Fibroblast of lung (primary cell): ENCODE measurements at places on chromosomes 12 and 14. TPM values are rescaled to one million over a fixed set of nuclear protein-coding genes. Genes with fewer than 3 reads are reported as not detected.

DNA sequence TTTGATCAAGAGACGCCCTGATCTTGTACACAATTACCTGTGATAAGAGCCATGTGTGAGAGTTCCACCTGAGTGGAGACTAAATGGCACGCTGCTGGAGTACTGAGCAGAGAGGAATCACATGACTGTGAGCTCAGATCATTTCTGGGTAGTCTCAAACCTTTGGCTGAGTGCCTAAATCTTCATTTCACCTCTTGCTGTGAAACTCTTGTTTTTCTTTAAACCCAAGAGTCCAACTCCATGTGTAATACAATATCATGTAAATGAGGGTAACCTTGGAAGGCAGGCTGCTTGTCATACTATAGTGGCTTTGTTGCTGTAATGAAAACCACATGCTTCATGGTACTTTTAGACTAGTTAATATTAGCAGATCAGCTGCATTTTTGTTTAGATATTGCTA lies 156.9 kb downstream of the CAND1 start:
- DNase-seq: peak; percentile 84

GRCh38 chr14:21557084-21557901 lies 22.6 kb downstream of the OR10G3 start:
- DNase-seq: peak; percentile 74

DNA sequence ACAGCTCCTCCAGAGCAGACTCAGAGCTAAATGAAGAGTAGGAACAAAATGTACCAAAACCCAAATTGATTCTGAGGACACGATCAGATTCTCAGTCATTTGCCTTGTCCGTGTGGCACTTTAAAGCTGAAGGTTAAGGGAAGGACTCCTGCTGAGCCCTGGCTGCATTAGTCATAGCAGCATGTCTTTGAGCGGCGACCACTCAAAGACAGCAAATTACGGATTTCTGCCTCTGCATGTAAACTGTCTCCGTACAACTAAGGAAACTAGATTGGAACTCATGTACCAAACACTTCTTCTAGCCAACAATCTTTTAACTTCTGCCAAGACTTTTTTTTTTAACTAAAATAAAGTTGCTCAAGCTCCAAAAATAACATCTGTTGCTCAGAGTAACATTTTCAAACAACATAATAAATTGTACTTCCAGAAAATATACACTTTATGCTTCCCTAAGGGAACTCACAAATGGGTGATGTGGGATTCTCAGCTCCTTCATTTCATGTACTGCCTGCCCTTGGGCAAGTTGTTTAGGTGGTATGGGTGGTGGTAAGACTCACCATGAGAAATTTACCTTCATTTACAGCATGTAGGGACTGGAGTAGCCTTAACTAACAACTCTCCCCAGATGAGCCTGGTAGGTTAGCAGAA lies 56.1 kb downstream of the RERG start:
- DNase-seq: peak; percentile 87

DNA sequence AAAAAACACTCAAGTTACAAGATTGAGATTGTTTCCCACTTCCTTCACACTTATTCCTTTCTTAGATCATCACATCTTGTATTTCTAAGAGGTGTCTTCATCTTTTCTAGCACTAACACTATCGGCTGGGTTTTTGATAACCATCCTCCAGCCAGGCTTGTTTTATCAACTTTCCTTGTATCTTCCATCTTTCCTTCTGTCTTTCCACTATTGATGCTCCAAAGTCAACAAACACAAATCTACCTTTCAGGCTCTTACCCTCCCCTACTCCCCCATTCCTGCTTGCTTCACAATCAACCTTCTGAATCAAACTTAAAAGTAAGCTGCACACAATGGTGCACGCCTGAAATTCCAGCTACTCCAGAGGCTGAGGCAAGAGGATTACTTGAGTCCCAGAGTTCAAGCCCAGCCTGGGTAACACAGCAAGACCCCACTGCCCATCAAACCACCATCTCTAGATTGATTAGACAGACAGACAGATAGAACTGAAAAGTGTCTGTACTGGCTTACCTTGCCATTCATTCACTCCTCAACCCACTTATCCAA lies 12.9 kb downstream of the MED13L start:
- no peak for DNase-seq

- peak; percentile 50 for DNase-seq
Measured at GRCh38 chr12:89971880-89972279, 263.2 kb upstream of the ATP2B1 start.

KRT4 gene
- polyA plus RNA-seq: 0.17 and 0.23 TPM in 2 replicates

NAV3 gene
- polyA plus RNA-seq: 30.8 and 40.9 TPM in 2 replicates

BIN2 gene
- not detected in 2 replicates for polyA plus RNA-seq

ATP6V1D gene
- polyA plus RNA-seq: 90.0 and 91.5 TPM in 2 replicates
